ENCODE measurements at places on chromosomes 2 and 18. TPM values are rescaled to one million over a fixed set of nuclear protein-coding genes. Genes with fewer than 3 reads are reported as not detected.

GRCh38 chr18:35089382-35089781 lies 48.2 kb downstream of the MAPRE2 start:
- no peak for DNase-seq

GRCh38 chr2:110994250-110994961 lies 126.3 kb upstream of the BCL2L11 start:
- no peak for DNase-seq

- DNase-seq = no peak
Measured at GRCh38 chr2:7951490-7951889, 730.4 kb upstream of the ID2 start.

DNA sequence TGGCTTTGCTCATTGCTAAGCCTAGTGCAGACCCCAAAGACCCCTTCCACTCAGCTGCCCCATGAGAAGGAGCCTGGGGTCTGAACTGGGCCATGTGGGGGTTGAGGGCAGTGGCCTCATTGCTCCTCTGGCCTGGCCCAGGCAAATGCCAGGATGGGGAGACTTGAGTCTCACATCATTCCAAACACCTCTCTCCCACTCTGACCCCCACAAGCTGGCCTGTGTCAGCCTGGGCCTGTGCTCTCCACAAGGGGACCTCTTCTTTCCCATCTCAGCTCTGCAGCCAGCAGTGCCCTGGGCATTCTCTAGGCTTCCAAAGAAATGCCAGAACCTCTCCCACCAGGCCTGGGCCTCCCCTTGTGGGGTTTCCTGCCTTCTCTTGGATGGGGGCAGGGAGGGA lies 45.8 kb upstream of the OTOF start:
- no peak for DNase-seq

DNA sequence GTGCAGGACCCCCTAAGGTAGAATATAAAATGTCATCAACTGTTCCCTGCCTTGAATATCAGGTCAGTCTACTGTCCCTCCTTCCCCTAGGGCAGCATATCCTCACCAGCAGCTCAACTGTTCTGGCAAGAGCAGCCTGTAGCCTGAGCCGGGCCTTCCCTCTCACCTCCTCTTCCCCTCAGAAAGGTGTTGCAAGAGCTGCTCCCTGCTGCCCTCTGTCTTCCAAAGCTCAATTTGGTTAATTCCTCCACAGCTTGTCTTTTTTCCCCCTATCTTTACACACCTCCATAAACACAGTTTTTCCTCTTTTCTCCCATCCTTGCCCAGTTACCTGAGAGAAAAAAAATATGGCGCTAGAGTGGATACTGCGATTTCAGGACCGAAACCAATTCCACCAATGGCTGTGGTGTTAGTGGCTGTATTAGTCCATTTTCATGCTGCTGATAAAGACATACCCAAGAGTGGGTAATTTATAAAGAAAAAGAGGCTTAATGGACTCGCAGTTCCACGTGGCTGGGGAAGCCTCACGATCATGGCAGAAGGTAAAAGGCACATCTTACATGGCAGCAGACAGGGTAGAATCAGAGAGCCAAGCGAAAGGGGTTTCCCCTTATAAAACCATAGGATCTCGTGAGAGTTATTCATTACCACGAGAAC lies 184.7 kb downstream of the MREG start:
- DNase-seq = no peak

DNA sequence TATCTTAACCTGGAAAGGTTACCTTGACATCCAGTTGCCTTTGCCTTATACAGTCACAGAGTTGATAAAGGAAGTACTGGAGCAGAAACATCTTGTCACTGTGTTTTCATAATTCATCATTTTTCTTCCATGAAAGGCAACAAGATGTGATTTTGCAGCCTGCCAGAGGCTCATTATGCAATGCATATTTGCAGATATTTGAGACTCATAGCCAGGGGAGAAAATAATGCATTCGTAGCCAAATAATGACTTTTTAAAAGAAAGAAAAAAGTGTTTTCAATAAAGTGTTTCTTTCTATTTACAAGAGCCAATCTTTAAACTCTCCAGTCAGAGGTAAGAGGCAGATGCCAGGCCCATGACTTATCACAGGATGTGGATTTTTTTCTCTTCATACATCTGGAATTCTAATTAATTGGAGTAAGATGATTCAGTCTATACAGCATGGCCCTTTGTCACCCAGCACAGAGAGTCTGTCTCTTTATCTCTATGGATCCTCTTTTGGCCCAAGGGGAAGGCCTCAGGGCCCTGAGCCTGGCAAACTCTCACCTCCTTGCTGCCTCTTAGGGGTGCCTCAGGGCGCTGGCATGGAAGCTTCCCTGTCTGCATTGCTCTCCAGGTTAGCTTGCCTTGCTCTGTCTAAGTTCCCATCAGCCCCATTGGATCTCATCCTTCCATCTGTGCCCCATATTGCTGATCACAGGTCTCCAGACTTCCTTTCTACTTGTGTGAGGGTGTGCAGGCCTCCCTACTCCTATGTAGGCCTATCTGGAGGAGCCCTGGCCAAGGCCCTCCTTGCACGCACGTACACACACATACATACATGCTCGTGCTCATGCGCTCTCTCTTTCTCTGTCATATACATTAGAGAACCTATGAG lies 247.7 kb downstream of the TPGS2 start:
- no peak for DNase-seq

DNA sequence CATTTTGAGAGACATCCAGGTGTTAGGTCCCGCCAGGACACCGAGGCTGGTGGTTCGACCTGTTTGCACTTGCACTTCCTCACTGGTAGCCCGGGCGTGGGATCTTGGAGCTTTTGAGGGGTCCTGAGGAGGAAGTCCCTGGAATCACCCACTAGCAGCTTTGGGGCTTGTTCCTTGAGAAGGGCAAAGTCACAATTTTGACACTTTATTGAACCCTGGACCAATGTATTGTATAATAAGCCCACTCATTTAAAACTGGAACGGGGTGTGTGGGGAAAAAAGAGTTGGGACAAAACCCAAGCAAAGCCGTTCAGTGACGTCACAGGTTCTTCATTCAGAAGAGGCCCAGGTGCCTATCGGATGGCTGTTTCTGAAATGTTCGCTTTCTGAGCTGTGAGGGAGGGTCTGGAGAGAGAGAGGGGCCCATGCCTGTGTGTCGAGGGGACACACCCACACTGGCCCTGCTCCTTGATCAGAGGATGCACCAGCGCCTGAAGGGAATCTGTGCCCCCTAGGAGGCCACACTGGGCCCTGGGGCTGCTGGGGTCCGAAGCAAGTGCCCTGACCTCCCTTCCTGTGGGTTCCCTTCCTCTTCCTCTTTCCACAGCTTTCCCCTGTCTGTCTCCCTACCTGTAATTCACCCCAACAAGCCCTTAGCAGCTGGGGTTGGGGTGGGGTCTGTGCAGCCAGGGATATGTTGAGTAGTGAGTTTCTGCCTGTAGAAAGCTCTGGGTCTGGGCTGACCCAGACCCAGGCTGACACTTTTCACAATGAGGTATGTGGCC lies 2.6 kb downstream of the LPIN1 start:
- no peak for DNase-seq

- no peak for DNase-seq
Measured at GRCh38 chr2:216583147-216583546, 50.1 kb upstream of the IGFBP2 start.

DNA sequence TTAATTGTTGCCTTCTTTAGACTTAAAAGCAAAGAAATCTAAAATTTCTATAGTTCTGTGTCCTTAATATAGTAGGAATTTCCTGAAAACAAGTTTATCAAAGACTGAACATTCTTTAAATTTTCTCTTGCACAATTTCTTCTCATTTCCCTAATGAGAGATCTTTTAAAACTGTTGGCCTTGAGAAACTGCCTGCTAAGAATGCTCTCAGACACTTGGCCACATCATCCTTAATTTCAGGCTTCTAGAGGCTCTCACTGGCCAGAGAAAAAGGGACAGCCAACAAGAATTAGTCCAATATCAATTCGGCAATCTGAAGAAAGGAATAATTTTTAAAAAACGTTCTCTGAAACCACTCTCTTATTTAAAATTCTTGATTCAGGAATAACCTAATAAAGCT lies 167.0 kb upstream of the CREB1 start:
- no peak for DNase-seq

DNA sequence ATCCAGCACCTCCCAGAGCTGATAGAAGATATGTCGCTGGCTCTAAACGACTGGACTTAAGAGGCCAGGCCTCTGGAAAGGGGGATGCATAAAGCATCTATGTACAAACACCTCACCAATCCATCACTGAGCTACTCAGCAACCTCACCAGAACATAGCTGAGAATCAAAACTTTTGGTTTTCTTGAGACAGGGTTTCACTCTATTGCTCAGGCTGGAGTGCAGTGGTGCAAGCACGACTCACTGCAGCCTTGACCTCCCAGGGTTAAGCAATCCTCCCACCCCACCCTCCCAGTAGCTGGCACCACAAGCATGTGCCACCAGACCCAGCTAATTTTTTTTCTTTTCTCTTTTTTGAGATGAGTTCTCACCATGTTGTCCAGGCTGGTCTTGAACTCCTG lies 62.9 kb upstream of the MSH6 start:
- DNase-seq = no peak

GRCh38 chr2:38602136-38602731 lies 494 bp downstream of the HNRNPLL start:
- DNase-seq = no peak

DNA sequence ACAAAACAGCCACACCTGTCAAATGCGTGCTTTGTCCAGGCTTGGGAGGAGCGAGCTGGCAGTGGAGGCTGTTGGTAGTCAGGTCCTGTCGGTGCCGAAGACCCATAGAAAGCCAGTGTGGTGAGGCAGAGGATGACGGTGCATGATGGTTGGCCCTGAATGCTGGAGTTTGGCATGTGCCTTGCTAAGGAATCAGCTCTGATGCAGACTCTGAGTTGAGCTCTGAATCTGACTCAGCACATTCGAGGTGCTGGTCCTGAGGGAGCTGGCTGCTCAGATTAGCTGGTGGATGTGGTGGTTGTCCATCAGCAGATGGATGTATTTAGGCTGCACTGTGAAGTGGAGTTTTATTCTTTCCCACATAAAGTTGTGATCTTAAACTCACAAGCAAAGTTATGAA lies 111.3 kb downstream of the ARHGEF4 start:
- DNase-seq = no peak

DNA sequence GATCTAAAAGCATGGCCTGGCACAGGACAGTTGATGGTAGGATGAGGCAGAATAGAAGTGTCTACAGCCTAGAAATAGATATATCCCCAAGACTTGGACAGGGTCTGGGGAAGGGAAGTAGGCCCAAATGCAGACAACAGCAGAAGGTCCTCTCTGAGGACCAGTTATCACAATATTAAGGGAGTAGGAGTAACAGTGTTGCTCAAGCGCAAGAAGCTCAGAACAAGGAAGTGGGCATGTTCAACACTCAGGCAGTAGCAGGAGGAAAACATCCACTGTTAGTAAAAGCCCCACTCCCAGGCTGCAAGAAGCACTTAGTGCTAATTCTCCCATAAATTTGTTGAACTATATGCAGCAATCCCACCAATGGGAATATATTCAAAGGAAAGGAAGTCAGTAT lies 314.7 kb downstream of the METTL4 start:
- no peak for DNase-seq

DNA sequence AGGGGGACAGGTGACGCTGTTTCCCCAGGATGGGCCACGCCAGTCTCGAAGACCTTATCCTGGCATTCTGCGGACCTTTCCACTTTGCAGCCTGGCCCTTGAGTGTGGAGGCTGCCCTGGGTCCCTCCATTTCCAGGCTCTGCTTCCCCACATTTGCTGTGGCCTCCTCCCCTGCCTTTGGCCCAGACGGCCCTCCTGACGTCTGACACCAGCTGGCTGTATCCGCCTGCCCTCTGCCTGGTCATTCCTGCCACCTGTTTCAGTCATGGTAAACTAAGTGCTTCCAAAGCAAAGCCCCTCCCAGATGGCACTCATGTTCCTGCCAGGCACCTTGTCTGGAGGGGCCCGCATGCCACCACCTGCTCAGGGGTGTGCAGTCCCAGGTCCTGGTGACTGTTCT lies 95.1 kb downstream of the ASB1 start:
- DNase-seq = no peak

DNA sequence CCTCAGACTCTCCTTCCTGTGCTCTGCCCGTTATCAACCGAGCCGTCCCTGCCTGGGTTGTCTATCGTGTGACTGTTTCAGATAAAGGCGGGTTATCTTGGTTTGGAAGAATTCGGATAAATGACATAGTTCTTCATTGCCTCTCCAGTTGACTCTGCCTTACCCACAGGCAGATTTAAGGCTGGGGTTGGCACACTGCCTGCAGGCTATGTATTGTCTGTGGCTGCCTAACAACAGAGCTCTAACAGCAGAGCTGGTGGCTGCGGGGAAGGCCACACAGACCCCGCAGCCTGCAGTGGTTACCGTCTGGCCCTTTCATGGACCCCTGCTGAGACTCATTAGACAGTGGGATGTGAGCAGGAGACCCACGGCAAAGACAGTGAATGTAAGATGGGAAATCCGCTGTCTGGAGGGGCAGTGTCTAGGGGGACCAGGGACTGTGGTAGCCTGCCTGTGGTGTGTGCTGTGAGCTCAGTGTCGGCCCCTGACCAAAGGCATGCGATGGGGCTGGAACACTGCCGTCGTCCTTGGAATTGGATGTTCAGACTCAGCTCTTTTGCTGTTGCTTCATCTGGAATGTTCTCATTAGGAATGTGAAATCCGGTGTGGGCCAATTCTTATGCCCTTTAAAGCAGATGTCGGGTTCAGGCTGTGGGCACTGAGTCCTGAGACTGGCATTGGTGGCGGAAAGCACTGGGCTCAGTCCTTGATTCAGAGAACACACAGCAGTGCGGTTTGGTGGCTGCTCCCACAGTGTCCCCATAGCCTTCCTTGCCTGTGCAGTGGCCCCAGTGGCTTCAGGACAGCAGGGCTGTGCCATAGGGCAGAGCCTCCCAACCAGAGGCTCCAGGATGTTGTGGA lies 44.5 kb downstream of the SH3RF3 start:
- DNase-seq = no peak

GRCh38 chr18:72181241-72181764 lies 362.8 kb downstream of the CBLN2 start:
- DNase-seq = no peak

Gene UGT1A8
- not detected for total RNA-seq

Gene INO80D
- total RNA-seq = 36.0 TPM

Data from natural killer cell treated with Interleukin-12 subunit alpha and Interleukin-12 subunit beta and Interleukin-15 and Interleukin-18, amount 100 ng/mL, for 72 hours (primary cell).